Hepatic stellate cell (primary cell): ENCODE measurements at places on chromosomes 2 and 18.

GRCh38 chr2:17539611-17540092 is 844 bp upstream of the VSNL1 start:
- no peak for DNase-seq

GRCh38 chr2:39631718-39632117 is 34.0 kb upstream of the TMEM178A start:
- DNase-seq, result peak; percentile 86

DNA sequence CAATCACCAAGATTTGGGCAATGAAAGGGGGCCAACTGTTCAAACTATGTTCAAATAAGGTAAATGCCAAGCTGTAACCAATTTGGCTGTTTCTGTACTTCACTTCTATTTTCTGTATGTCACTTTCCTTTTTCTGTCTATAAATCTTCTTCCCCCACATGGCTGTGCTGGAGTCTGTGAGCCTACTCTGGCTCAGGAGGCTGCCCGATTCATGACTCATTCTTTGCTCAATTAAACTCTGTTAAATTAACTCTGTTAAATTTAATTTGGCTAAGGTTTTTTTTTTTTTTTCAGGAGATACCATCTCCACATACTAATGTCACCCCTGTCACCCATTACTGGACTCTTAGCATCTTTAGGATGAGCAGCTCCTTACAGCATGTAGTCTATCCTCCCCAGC is 178.8 kb upstream of the TWIST2 start:
- DNase-seq, result no peak

GRCh38 chr2:212227755-212228154 is 310.8 kb downstream of the ERBB4 start:
- DNase-seq, result no peak

GRCh38 chr2:55598056-55598795 is 19.2 kb downstream of the PPP4R3B start:
- DNase-seq, result no peak

- DNase-seq, result no peak
These were observed 81.1 kb upstream of the CD226 start for GRCh38 chr18:70028734-70029133.

- no peak for DNase-seq
These were observed 1950.8 kb upstream of the PIK3C3 start for GRCh38 chr18:40004246-40004645.
